NCI-H82 (cell line): ENCODE measurements at places on chromosomes 6 and 20.

GRCh38 chr20:64232794-64233193, 22.8 kb upstream of the PCMTD2 start:
- DNase-seq = peak; percentile 44

DNA sequence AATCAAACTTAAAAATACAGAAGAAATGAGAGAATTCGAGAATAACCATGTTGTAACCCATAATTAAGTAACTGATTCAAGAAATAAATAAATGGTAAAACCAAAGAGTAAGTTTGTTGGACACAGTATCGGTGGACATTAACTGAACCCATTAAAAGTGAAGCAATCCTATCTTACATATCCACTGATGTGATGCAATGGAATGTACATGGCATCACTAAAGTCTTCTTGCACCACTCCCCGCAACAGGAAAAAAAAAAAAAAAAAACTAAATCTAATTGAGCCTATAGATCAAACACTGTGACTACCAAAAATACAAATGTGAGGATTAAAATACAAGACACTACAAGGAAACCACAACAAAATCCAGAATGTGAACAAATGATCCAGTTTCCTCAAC, 7.9 kb downstream of the SNX14 start:
- DNase-seq = no peak

GRCh38 chr6:10610289-10610688, 84.1 kb downstream of the C6orf52 start:
- no peak for DNase-seq

DNA sequence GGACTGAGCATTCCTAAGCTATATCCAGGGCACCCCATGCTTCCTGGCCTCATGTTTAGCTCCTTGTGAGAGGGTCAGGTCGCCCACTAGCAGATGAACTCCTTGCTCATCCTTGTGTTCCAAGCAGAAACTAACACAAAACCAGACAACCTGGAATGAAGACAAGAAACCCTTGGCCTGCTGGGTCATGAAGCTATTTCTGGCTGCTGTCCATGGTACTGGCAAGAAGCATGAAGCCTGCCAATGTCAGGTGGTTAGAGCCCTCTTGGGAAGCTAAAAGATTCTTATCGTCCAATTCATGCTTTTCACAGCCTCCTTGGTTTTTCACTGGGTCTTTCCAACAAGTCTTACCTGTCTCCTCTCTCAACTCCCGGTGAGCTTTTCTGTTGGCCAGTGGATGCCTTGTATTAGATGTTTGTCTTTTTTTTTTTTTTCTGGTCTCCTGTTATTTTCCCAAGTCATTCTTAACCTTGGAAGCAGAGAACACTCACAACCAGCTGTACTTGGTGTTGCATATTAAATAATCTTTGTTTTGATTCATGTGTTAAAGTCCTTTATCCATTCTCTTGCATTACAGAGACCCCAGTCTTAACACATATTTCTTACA, 180.3 kb downstream of the ANKRD60 start:
- DNase-seq = no peak

- no peak for DNase-seq
These were observed 38.3 kb downstream of the MAFB start for GRCh38 chr20:40650707-40651106.

GRCh38 chr6:134882426-134883038, 67.4 kb downstream of the ALDH8A1 start:
- DNase-seq = peak; percentile 88

- DNase-seq = no peak
These were observed at the start of gene NOX3 for GRCh38 chr6:155455766-155456165. TSS of gene NOX3 (minus strand) at chr6:155455839. CDS start at chr6:155455800, 39 bp downstream.

GRCh38 chr6:44712353-44713111, 325.0 kb downstream of the CDC5L start:
- peak; percentile 95 for DNase-seq

GRCh38 chr20:44756011-44756688, 10.5 kb downstream of the KCNK15 start:
- DNase-seq = no peak

DNA sequence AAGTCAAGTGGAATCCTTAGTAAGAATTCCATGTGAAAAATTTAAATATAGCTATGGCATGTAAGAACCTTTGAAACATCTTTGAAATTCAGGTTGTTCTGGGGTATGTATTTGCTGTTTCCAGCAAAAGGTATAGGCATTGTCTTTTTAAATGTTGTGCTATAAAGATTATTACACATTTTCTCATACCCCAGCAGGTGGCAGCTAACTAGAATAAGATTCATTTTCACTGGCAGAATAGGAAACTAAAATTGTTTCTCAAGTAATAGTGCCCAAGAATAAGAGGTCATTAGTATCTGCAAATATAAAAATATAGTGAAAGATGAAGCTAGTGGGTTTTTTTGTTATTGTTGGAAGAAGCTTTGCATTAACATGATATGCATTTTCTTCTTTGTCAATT, 1.8 kb downstream of the GRIK2 start:
- DNase-seq = peak; percentile 4

GRCh38 chr20:22566876-22567658, 17.3 kb downstream of the FOXA2 start:
- DNase-seq = no peak

GRCh38 chr6:156876302-156876701, 99.1 kb downstream of the ARID1B start:
- DNase-seq = peak; percentile 19

DNA sequence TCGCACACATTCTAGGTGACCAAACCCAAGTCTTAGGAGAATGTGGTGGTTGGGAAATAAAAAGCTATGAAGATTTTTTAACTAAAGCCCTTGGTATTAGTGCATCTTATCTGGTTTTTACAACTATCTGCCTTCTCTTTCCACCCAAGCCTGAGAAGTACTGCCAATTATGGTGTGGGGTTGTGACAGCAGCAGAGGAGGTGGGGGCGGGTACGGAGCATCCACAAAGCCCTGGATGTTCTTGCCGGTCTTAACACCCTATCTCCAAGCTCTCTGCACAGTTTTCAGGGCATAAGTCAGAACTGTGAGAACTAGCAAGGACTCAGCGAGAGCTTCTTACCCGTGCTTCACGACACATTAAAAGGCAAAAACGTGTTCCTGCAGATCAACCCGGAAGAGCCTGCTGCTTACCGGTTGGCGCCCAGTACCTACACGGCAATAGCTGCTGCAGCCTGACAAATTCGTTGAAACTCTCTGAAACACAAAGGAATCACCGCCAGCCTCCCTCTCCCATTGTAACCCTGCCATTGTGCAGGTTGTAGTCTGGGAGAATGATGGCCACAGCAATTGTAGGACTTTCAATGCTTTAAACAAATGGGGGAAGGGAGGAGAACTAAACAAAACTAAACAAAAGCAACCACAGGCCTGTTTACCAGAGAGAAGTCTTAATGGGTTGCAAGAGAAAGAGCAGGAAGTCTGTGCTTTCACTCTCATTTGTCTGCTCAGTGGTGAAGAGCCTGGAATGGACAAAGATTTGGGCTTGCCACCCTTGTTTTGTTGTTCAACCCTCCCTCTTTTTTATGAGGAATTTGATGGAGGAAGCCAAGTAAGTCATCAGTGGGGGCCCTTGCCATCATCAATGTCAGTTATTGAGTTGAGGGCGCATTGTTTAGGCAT, 461.0 kb upstream of the JARID2 start:
- no peak for DNase-seq

- DNase-seq = peak; percentile 45
These were observed 25.6 kb upstream of the ARMH2 start for GRCh38 chr6:24824142-24824938.

GRCh38 chr6:13655700-13656099, 40.6 kb downstream of the NOL7 start:
- no peak for DNase-seq

GRCh38 chr6:158610319-158610968, 34.1 kb downstream of the DYNLT1 start:
- DNase-seq = no peak

- no peak for DNase-seq
These were observed 97.8 kb upstream of the BHLHE23 start for GRCh38 chr20:63104312-63105181.

DNA sequence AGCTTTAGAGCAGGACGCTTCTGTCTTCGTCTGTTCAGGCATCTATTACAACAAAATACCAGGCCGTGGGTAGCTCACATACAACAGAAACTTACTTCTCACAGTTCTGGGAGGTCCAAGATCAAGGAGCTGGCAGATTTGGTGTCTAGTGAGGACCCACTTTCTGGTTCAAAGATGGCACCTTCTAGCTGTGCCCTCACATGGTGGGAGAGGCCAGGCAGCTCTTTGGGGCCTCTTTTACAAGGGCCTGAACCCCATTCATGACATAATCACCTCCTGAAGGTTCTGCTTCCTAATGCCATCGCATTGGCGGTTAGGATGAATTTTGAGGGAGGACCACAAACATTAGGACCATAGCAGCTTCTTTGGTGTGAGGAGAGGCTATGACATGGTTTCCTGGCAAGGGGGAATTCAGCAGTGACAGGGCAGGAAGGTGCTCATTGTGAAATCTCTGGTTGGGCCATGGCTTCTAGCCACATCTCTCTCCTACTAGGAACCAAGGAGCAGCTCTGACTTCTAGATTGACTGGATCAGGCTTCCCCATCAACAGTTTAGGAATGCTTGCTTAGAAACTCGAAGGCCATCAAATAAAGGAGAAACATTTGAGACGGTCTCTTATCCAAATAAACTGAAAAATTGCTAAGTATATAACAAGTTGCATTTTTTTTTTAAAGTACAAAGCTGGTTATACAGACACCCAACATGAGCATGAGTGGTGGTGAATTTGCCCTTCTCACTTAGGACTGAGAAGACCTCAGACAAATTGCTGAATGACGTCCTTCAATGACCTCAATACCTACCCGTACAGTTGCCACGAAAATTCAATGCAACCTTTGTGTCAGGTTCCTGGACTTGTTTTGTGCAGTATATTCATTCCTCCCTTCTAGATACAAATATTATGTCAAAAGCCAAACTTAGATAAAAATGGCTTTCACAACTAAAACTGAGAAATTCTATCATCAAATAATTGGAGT, 140.7 kb downstream of the ZDHHC14 start:
- no peak for DNase-seq

- DNase-seq = no peak
These were observed 98.2 kb upstream of the NFATC2 start for GRCh38 chr20:51640743-51641142.

GRCh38 chr20:35297155-35297554, 4.9 kb upstream of the FAM83C start:
- DNase-seq = no peak

- no peak for DNase-seq
These were observed 3.2 kb upstream of the REPS1 start for GRCh38 chr6:138991206-138991605.

DNA sequence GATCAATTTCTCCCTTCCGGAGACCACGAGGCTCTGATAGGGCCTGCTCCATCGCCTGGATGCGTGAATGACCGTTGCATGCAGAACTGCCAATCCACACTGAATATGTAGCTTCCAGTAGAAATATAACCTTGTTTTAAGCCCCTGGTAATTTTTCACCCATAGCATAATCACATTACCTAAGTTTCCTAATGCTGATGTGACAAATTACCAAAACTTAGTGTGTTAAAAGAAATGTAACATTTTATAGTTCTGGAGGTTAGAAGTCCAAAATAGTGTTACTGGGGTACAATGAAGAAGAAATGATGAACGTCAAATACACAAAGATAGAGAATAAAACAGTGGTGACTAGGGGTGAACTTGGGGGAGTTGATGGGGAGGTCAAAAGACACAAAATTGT, 22.0 kb upstream of the SIRPD start:
- DNase-seq = no peak

DNA sequence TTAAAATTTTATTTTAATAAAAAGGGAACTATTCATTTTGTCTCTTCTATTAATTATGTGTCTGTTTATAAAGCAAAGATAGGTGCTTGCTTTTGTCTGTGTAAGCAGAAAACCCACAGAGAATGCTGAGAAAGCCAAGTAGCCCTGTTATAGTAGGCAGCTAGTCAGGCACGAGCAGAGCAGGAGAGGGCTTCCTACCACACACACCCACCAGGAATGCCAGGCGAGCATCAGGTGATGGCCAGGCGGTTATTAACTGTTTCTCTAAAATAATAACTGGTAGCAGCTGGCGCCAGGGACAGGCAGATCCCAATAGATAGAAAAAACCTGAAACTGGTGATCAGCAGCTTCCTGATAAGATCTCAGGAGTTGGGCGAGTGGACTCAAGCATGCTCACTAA, 15.7 kb downstream of the C6orf15 start:
- no peak for DNase-seq

DNA sequence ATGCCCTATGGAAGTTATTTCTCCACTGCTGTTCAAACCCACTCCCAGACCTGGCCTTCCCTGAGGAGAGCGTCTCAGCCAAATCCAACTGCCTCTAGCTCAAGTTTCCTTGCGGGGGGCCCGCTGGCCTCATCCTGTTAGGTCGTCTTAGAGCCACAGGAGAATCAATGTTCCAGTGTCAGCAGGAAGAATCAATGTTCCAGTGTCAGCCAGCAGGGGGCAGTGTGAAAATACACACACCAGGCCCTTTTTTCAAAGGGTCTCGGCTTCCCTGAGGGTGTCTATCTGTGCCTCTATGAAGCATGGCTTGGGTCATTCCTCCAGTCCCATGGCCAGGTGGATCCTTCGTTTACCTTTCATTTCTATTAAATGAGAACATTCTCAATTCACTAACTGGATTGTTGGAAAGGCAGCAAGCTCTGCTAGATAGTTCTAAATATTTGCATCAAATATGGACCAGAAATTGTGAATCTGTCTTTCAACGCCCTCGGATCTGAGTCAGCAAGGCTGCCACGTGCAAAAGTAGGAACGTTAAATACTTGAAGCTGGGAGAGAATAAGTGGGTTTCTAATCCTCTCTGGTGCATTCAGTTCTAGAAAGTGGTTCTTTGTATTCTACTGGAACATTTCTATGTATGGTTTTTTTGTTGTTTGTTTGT, 19.2 kb downstream of the PRND start:
- DNase-seq = peak; percentile 88

DNA sequence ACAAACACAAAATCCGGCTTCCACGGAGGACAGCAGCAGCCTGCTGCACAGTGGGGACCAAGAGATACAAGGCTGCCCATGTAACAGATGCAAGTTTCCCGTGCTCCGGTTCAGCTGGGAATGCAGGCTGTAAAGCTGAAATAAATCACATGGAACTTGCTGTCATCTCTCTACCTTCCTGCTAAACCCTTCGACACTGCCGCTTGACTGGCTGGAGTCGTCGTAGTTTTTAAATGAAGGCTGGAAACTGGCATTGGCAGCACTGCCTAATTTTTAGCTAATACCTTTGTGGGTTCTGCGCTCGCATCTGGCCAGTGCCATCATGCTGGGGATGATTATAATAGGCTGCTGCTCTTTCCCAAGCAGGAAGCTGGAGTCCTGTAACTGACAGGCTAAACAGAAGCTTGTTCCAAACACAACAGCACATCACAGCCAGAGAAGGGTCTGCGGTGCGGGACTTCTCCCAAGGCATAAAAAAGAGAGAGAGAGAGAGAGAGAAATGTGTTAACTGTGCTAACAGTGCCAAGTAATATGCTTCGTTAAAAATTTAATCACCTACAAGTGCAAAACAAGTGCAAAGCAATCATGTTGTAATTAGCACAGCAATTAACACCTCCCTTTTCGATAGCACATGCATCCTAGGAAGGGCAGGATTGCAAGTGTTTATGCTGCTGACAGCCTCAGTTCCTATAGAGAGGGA, 146.1 kb downstream of the TFAP2A start:
- no peak for DNase-seq

GRCh38 chr6:82025271-82025670, 222.3 kb downstream of the IBTK start:
- peak; percentile 82 for DNase-seq
